ENCODE measurements at places on chromosomes 5 and 9. TPM values are rescaled to one million over a fixed set of nuclear protein-coding genes. Genes with fewer than 3 reads are reported as not detected.

GRCh38 chr9:132637801-132638200 is 32.0 kb downstream of the DDX31 start:
- no peak for DNase-seq

DNA sequence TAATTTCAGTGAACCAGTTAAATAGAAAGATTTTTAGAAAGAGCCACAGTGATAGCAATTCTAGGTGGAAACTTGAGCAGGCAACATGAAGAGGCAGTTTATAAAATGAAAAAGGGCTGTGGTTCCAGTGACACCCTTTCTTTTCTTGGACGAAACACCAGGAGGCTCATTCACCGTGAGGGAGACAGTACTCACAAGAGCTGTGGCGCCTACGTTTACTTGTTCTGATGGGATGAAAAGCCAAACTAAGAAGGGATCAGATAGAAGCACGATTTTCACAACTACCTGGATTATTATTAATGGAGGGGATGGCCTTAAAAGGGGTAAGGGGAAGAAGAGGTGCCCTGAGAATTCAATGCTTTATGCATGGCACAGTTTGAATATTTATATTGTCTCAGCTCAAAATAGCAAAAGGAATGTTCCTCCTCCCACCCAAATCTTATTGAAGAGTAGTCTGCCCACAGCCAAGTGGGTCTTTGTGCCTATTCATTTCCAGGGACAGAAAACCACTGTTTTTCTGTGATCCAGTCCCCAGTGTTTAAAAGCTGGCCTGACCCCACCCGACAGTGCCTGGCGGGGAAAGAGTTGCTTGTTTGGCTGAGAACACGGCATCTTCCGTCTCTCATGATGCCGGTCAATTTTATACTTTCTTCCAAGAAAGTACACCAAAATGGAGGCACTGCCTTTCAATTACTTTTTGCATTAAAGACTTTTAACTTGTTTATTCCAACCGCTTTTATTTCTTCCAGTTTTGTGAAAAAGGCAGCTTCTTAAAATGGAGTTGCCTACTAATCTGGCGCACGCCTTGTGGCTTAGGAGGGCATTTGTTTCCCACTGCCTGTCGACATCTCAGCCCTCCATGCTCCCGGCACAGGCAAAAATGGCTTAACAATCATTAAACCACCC is 51.9 kb downstream of the HABP4 start:
- no peak for DNase-seq

GRCh38 chr9:130518943-130519799 is 60.2 kb upstream of the FUBP3 start:
- DNase-seq, result no peak

GRCh38 chr5:67021521-67021920 is 175.1 kb downstream of the CD180 start:
- no peak for DNase-seq

- DNase-seq, result no peak
These were observed 208.0 kb downstream of the CHSY3 start for GRCh38 chr5:130112246-130112645.

GRCh38 chr5:137630216-137630971 is 105.5 kb downstream of the KLHL3 start:
- no peak for DNase-seq

The INPP5E gene
- polyA plus RNA-seq, result 12.6 TPM

The UBAP2 gene
- 49.4 TPM for polyA plus RNA-seq

The CAMLG gene
- polyA plus RNA-seq, result 64.7 TPM

The SLC23A1 gene
- polyA plus RNA-seq, result 15.7 TPM

Measured in left kidney (tissue), 8 donors.